Lung microvascular endothelial cell (primary cell): ENCODE measurements at places on chromosomes 6 and 20. TPM values are rescaled to one million over a fixed set of nuclear protein-coding genes. Genes with fewer than 3 reads are reported as not detected.

SLC17A1 gene
- total RNA-seq, result not detected in 2 replicates

- DNase-seq, result peak; percentile 88
These were observed 884.4 kb downstream of the PHF3 start for GRCh38 chr6:64520050-64520449.

DNA sequence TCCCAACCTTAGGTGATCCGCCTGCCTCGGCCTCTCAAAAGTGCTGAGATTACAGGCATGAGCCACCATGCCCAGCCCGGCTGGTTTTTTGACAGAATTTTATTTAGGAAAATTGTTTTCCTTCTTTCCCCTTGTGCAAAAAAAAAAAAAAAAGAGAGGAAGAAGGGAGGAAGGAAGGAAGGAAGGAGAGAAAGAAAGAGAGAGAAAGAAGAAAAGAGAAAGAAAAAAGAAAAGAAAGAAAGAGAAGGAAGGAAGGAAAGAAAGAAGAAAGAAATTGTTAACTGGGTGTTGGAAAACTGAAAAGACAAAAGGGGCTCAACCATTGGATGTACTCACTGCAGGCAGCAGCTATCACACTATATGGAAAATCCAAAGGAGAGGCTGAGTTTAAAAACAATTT is 1.4 kb upstream of the RNF8 start:
- DNase-seq, result no peak

CSTF1 gene
- 16.6 and 21.6 TPM in 2 replicates for total RNA-seq

DNA sequence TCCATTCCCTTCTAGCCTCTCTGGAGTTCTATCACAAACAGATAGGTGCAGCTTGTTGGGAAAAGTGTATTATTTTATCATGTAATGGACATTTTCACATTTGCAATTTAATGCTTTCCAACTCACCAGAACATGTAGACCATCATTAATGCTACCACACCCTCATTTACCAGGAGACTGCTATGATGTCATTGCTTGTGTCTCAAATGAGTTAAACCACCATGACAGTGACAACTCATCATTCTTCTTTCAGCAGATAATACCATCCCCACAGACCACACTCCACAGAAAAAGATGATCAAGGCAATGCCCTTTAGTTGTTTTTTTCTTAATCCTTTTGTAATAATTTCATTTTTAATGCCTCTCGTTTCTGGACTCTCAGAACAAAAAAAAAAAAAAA is 168.7 kb downstream of the AIG1 start:
- DNase-seq, result no peak

TCFL5 gene
- total RNA-seq, result 7.2 and 11.7 TPM in 2 replicates

DNA sequence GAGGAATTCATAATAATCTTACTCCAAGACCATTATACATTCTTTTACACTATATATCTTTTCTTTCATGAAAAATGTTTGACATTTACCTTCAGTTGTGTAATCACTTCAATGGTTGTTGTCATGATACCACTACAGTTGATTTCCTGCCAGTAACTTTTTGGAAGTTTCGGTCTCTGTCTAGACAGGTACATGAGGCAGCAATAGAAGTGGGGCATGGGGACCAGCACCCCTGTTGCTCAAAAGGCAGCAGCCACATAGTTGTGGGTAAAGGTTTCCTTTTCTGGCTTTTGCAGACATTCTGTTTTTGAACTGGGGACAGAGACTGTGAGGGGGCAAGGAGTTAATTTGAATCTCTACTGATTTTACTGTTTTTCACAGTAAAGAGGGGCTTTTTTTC is 14.1 kb downstream of the SAMD5 start:
- no peak for DNase-seq

CFAP206 gene
- under 0.01 and 0.22 TPM in 2 replicates for total RNA-seq

CALHM4 gene
- total RNA-seq, result 0.22 TPM in 1 of 2 replicates, not detected in the other

PSORS1C2 gene
- total RNA-seq, result not detected in 2 replicates

KIAA1755 gene
- under 0.01 TPM in 1 of 2 replicates, not detected in the other for total RNA-seq
